ENCODE measurements at places on chromosomes 3 and 15.

DNA sequence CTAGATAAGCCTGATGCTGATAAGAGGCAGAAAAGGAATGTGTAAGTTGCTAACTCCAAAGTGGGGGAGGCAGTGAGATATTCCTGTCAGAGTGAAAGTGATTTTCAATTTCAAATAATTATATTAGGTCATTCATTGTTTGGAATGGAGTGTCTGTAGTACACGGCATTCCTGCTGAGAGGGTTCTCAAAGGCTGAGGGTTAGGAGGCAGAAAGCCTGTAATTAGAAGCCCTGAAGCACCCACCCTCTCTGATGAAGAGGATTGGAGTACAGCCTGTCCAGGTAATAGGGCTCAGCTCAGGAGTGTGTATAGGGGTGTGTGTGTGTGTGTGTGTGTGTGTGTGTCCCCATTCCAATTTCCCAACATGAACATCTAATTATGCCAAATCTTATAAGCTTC, 486.8 kb downstream of the MAGI1 start:
- DNase-seq = no peak

DNA sequence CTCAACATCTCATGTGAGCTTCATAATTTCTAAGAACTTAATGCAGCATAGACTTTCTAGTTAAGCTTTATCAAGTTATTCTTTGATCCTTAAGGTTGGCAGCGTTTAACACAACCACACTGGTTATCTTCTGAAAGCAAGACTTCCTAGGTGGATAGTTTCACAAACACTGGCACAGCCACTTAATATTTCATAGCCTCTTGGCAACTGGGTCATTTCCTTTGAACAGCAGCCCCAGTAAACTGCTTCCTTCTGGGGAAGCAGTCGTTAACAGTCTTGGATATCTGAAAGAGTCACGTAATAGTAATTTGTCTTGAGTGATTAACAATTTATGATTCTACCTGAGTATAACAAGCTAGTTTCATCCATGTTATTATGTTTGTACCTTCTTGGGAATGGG, 45.9 kb upstream of the ABHD10 start:
- DNase-seq = no peak

GRCh38 chr3:170680593-170680992, 94.7 kb upstream of the SLC7A14 start:
- DNase-seq = no peak

DNA sequence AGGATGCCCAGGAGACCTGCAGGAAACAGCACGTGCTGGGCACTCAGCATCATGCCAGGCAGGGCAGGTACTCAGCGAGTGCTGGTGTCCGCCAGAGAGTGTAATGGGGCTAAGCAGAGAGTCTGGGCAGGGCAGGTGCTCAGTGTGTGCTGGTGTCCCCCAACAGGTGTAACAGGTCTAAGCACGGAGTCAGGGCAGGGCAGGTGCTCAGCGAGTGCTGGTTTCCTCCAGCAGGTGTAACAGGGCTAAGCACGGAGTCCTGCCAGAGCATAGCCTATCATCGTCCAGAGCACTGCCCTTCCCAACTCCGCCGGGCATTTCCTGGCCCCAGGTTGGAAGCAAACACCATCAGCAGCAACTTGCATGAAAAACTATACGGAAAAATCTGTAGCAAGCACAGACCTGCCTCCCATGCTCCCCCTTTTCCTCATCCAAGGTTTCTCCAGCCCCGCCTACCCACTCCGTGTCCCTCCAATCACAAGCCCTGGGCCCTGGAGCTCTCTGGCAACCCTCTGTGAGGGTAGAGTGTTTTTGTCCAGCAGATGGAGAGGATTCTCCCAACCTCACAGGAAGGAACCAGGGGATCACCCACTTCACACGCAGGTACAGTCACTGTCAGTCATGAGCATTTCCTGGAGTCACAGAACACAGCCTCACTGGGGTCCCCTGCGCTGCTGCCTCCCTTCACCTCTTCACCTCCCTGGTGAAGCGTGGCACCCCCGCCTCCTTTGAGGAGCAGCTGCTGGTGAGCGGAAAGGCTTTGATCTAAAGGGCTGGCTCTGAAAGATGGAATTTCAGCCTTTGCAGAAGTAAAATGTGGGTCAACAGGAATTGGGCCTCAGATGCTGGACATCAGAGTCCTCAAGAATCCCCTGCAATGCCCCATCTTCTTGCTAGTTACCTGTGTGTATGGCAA, 302.5 kb downstream of the OCA2 start:
- no peak for DNase-seq

DNA sequence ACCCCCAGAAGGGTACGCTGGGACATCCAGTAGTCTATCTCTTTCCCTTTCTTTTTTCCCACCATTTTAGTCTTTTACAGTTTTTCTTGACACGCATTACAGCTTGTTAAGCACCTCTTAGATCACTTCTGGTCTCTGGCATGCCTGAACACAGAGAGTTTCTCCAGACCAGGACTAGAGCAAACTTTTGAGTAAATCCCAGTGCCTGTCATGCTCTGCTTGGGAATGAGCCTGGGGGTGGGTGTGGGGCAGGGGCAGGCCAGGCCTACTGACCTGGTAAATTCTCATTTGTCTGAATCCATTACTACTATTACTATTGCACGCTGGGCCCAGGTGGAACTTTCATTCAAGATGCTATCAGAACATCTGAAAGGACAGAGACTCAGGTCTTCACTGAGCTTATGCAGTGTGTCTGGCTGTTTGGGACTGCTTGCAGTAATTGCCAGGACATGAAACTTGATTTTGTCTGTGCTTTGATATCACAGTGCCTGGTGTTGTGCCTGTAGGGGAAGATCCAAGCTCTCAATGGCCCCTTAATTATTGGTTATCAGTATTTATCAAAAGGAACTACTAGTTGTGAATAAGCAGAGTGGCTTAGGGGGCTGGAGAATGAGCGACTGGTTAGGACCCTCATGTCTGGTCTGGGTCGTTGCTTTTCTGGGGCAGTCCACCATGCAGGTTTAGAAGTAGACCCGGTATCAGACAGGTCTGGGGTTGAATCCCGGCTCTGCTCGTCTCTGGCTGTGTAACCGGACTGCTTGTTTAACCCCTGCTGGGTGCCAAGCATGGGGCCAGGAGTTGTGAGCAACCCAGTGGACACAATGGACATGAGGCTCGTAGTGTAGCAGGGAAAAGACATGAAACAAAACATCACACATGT, 196.1 kb upstream of the TLE3 start:
- DNase-seq = no peak

GRCh38 chr15:90872486-90873184, 4.2 kb downstream of the FURIN start:
- peak; percentile 29 for DNase-seq

DNA sequence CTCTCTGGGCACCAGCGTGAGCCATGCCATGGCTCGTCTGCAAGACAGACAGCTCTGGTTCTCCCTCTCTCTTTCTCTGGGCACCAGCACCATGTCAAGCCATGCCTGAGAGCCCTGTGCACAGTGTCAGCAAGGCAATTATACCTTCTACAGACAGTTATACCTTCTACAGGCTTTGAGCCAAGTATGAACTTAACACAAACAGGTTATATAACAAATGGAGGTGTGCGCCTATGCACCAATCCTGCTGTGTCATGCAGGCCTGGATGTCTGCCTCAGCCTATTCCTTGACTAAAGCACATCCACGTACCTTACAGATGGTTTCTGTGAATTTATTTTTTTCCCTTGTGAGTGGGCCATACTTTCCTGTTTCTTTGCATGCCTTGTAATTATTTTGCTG, 5.9 kb upstream of the FBXL2 start:
- no peak for DNase-seq

- no peak for DNase-seq
Observed at GRCh38 chr3:161388855-161389254, 17.5 kb upstream of the SPTSSB start.

GRCh38 chr3:148881286-148881685, 16.2 kb downstream of the CPA3 start:
- DNase-seq = no peak

- DNase-seq = no peak
Observed at GRCh38 chr15:22911306-22911705, 68.9 kb downstream of the CYFIP1 start.

DNA sequence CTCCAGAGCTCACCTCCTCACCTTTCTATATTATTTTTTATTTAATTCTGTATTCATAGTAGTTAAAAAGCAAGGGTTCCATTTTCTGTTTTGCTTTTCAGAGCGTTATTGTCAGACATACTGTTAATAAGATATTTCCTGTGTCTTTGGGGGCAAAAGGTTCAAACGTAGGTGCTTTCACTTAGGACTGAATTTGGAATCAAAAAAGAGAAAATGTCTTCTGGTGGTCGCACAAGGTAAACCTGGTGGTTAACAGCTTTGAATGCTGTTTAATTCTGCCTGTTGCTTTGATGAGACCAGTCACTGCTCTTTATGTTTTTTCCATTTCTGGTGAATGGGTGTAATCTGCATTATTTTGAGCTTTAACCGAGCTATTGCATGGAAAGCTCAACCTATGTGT, 212.5 kb downstream of the TCF12 start:
- no peak for DNase-seq

DNA sequence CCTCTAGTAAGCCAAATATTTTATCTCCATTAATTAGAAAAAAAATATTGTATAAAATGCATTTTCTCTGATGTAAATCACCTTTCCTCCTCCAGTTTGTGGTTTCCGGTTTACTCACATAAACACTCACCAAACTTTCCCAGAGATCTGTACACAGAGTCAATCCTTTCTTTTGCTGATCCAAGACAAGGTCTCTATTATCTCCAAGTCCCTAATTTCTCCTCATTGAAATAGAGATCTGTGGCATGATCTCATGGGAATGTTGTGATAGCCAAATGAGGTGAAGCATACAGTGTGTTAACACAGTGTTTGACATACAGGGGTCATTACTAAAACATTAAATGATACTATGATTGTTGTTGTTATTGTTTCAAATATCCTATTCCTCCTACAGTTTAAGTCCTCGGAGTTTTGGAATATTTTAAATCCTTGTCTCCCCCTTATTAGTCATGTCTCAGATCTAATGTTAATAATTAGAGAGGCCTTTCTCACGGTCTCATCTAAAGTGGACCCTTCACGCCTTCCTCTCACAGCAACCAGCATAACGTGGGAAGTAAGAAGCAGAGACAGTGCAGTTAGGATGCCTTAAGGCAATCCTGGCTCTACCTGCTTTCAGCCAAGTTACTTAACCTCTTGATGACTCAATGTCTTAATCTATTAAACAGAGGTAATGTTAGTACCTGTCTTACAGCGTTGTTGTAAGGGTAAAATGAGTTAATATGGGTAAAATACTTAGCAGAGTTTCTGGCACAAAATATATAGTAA, 333.3 kb downstream of the GRM7 start:
- DNase-seq = no peak
